ENCODE measurements at places on chromosomes 2 and 18.

DNA sequence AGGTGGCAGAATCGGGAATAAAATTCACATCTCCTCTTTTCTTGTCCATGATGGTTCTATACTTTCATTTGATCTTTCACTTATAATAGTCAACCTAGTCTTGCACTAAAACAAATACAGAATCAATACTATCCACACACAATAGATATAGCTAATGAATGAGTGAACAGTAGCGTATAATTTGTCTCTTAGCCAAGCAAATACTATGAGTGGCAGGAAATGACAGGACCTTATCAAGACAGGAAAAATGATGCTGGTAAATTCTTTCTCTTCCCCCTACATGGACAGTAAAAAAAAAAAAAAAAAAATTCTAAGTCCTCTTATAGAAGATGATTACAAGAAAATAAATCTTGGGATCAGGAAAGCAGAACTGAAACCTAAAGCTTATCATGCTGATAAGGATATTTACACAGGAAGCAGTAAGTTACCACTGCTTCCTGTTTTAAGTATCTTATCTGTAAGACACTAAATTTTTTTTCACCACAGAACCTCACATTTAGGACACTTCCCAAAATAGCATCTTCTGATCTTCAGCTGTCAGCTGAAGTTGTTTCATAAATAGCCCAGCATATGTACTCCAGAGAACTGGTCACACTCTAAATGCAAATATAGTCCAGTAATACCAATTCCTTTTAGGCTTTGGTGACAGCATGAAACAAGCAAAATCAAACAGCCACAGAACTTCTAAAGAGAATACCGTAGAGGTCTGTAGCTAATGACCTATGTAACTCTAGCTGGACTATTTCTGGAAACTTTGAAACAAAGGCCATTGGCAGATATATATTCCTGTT, 27.0 kb downstream of the IRS1 start:
- peaks cover 20% of the 10 kb centered on the region for H3K4me1 ChIP-seq
- DNase-seq: no peak
- no peak overlapping the region for H3K4me3 ChIP-seq
- no peaks in the 10 kb centered on the region for H3K27me3 ChIP-seq

GRCh38 chr2:32701806-32702205, 74.0 kb downstream of the TTC27 start:
- H3K36me3 ChIP-seq: no peaks in the 10 kb centered on the region
- no peaks in the 10 kb centered on the region for H3K27me3 ChIP-seq
- no peak for DNase-seq
- no peak overlapping the region for H3K27ac ChIP-seq

DNA sequence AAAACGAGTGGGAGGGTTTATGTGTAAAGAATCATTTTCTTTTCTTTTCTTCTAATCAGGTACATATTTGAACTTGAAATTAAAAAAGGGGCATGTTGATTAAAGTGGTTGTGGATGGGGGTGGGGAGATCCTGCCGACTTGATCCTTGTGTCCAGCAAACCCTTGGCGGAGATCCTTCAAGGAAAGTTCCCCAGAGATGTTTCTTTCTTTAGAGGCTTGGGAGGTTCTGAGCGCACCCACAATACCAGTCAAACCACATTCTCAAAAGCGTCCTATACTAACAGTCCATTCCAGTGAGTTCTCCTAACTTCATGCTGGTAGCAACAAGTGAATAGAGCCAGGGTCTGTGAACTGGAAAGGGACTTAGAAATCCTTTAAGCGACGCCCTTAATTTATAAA, 49.2 kb downstream of the MYCN start:
- H3K27ac ChIP-seq: no peak overlapping the region
- no peak for DNase-seq
- no peak overlapping the region for H3K4me3 ChIP-seq
- no peaks in the 10 kb centered on the region for H3K4me1 ChIP-seq
- H3K27me3 ChIP-seq: no peaks in the 10 kb centered on the region

GRCh38 chr2:168758970-168759820, 43.2 kb upstream of the NOSTRIN start:
- H3K27ac ChIP-seq: no peak overlapping the region
- H3K4me1 ChIP-seq: peaks cover 45% of the 10 kb centered on the region
- H3K4me3 ChIP-seq: no peak overlapping the region
- H3K36me3 ChIP-seq: no peaks in the 10 kb centered on the region

GRCh38 chr18:60391571-60392226, 19.1 kb upstream of the MC4R start:
- no peaks in the 10 kb centered on the region for H3K27me3 ChIP-seq
- H3K36me3 ChIP-seq: no peaks in the 10 kb centered on the region
- no peak overlapping the region for H3K4me3 ChIP-seq
- DNase-seq: no peak
- no peaks in the 10 kb centered on the region for H3K4me1 ChIP-seq

GRCh38 chr2:66239655-66240054, 195.3 kb upstream of the MEIS1 start:
- H3K4me1 ChIP-seq: no peaks in the 10 kb centered on the region
- H3K27me3 ChIP-seq: no peaks in the 10 kb centered on the region
- DNase-seq: no peak
- no peaks in the 10 kb centered on the region for H3K36me3 ChIP-seq
- no peak overlapping the region for H3K4me3 ChIP-seq
- H3K27ac ChIP-seq: no peak overlapping the region
